ENCODE measurements at places on chromosomes 2 and 18.

DNA sequence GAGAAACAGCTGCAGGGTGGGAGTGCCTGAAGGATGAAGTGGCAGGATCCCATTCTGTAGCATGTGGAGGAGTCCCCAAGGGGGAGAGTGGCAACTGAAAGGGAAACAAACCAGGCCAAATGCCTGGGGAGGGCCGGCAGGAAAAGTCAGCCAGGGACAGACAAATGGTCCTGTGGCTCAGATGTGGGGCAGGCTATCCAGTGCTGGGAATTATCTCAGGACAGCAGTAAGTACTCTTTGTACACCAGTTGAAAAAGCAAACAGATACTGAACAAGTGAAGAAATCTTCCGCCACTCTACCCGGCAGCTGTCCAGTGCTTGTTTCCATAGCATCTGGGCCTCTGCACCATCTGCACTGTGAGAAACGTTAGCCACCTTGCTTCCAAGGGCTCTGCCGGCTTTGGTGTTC, 408.9 kb downstream of the LRATD1 start:
- DNase-seq, result no peak

DNA sequence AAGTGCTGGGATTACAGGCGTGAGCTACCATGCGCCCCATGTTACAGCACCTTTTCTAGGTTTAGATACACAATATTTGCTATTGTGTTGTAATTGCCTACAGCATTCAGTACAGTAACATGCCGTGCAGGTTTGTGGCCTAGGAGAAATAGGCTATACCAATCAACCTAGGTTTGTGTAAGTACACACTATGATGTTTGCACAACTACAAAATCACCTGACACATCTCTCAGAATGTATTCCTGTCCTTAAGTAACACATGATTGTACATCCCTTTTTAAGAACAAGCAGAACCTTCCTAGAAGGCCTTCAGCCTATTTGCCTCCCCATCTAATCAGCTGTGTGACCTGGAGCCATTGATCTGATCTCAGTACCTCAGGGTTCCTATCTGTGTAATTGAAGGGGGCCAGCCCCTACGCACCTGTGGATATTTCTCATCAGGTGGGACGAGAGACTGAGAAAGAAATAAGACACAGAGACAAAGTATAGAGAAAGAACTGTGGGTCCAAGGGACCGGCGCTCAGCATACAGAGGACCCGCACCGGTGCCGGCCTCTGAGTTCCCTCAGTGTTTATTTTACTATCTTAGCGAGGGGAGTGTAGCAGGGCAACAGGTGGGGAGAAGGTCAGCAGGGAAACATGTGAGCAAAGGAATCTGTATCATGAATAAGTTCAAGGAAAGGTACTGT, 18.7 kb upstream of the TMBIM1 start:
- no peak for DNase-seq

DNA sequence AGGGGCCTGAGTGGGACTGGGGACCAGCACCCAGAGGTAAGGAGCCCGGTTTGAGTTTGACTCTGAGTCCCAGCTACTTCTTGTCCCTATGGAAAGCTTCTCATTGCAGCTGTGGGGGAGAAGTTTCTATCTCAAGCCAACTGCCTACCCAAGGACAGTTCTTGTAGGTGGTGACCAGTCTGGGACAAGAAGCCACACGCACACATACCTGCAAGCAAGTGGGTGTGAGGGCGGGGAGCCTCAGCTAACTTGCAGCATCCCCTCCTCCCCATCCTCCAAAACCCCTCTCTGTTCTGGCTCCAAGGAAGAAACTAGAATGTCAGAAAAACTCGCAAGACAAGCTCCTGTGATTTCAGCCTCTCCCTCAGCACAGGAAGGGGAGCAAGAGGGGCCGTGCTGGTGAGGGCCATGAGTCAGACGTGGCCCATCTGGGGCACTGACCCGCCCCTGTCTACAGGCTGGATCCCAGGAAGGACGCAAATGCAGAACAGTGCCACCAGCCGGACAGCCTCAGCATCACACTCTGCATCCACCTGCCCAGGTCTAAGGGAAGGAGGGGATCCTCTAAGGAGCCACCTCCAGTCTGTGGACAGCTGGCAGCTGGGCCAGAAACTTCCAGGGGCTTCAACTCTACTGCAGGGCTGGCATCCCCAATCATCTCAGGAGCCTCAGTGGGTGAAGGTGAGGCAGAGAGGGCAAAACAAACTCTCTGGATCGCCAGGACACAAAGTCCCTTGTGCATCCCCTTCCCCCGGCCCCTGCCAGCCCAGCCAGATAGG, 103.4 kb downstream of the TNS1 start:
- peak; percentile 83 for DNase-seq

GRCh38 chr2:131413148-131413747, 49.3 kb upstream of the RAB6D start:
- DNase-seq, result peak; percentile 48

GRCh38 chr2:109535217-109535946, 78.4 kb downstream of the SEPTIN10 start:
- DNase-seq, result no peak

GRCh38 chr2:170740660-170741059, 25.5 kb downstream of the SP5 start:
- DNase-seq, result no peak

Data from A172 (cell line).